Fibroblast of skin of abdomen (primary cell): ENCODE measurements at places on chromosomes 11 and 22.

DNA sequence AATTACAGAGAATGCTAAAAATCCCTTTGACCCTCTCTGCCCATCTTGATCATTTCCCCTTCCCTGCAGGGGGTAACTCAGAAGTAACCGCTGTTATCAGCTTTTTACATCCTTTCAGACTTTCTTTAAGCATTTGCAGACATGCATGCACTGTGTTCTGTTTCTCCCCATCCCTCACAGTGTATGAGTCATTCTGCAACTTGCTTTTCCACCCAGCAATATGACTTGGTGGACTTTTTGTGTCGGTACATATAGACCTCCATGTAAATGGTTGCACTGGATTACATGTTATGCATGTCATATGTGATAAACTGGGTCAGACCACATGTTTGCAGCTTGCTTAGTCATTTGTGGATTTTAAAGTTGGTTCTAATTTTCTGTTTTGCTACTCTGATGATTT is 87.7 kb upstream of the NECTIN1 start:
- DNase-seq: no peak

DNA sequence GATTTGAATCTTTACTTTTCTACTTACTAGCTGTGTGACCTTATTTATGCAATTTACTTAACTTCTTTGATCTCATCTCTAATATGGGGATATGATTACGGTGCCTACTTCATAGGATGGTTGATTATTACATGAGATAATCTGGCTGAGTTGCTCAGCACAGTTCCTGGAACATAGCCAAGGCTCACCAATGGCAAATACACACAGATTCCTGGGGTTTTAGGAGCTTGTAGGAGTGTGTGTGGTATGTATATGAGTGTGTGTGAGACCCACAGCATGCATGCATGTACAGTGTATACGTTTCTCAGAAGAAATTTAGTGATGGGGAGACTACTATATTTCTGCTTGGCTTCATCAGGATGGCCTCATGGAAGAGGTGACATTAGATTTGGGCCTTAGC is 256.9 kb downstream of the KIRREL3 start:
- DNase-seq: peak; percentile 48

DNA sequence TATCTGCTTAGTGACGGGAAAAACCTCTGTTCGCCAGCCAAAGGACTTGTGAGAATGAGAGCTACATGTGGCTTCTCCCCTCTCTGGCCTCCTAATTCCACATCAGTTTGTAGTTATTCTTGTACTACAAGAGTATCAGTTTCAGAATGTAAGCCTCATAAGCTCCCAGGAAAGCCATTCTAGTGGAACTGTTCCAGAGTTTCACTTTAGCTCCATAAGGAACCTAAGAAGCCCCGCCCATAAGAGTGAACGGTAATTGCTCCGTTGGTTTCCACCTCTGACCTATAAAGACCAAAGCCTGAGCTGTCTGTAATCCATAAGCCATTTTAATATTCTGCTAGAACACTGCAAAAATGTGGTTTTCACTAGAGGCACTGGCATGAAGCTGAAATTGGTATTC is 53.0 kb downstream of the SIK3 start:
- DNase-seq: peak; percentile 55

DNA sequence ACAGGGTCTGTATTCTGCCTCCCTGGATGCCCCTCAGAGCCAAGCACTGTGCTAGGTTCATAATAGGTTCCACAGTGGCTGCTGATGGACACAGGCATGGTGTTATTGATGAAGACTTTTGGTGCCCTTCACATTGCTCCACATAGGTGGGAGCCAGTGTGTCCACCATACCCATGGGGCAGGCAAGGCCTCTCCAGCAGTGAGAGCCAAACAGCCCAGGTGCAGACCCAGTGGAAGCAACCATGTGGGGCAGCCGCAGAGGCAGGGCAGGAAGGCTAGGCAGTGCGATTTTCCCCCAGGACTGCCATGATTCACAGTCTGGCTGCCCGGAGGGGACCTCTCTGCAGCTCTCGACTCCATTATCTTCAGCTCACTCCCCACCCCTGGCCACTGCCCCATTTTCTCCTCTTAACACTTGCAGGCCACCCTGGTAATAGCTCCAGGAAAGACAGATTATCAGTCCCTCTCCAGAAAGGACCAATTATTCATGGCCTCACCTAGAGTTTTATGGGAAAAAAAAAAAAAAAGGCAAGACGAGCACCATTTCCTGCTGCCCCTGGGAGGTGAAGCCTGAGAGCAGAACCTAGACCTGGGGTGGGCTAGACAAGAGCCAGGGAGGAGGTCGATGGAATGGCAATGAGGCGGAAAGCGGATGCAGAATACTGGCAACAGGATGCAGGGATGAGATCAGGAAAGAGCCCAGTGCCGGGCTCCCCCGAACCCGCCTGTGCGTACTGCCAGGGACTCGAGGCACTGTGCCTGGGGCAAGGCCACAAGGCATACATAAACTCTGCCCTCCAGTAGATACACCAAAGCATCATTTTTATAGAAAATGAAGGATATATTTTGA is 343.0 kb upstream of the NCAM1 start:
- no peak for DNase-seq

GRCh38 chr22:23896523-23897186 is 2.5 kb downstream of the MIF start:
- no peak for DNase-seq

DNA sequence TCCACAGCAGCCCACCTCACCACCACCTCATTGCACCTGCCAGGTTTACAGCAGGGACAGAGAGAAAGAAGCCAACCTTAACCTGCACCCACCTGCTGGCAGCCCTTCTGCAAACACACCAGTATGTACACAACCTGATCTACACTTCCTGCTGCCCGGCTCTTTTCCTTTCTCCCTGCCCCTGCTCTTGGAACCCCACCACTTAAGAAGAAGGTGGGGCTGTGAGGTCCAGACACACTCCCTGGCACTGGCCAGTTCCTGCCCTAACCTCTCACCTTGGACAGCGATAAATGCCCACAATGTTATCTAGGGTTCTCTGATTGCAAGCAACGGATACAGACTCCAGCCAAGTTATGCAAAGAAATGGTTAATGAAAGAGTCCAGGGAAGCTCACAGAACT is 10.8 kb upstream of the SLC35C1 start:
- DNase-seq: no peak

DNA sequence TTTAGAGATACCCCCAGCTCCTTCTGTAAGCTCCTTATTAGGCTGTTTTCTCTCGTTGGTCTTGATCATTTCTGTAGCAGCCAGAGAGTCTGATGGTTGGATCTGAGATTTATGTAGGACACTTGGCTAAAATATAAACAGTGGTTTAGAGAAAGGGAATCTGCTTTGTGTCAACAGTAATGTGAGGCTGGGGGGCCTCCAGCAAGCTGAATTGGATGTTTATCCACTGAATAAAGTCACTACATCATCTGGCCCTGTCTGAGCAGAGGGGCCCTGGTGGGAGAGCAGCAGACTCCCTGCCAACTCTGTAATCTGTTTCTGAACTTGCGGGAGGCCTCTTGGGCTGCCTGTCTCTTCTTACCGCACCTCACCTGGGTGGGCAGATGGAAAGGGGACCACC is 328.5 kb upstream of the PLET1 start:
- peak; percentile 39 for DNase-seq

DNA sequence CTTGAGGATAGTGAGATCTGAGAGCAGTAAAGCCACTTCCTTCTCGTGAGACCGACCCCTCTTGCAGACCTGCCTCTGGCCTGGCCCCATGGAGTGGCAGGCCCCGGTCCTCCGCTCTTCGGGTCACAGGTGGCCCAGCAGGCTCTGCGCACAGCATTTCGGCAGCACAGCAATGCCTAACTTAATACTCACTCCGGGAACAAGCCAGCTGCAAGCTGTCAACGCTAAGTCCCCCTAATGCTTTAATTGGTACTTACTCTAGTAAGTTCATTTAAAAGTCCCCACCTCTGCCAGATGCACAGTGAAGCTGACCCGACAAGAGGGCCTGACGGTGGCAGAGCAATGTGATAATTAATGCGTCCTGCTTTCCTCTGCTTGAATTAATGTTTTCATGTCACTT is 349.3 kb upstream of the B3GAT1 start:
- no peak for DNase-seq

DNA sequence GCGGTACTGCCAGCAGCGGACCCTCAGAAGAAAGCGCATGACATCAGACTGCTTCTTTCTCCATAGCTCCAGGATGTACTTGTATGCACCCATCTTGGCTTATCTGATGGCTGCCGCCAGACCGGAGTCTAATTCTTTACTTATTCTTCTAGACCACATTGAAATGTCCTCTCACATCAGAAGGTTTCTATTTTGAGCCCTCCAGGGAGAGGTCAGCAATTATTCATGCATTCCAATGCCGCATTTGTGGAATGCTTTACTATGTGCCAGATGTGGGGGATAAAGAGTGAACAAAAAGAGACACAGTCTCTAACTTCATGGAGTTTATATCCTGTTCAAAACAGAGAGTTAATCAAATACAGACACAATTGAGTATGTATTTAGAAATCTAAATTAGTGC is 230.1 kb downstream of the MIAT start:
- DNase-seq: peak; percentile 98

GRCh38 chr11:31558001-31558400 is 48.4 kb downstream of the ELP4 start:
- no peak for DNase-seq

- no peak for DNase-seq
Observed at GRCh38 chr11:128737704-128738103, 43.8 kb downstream of the FLI1 start.

GRCh38 chr11:44607319-44607962 is 42.0 kb downstream of the CD82 start:
- peak; percentile 28 for DNase-seq

DNA sequence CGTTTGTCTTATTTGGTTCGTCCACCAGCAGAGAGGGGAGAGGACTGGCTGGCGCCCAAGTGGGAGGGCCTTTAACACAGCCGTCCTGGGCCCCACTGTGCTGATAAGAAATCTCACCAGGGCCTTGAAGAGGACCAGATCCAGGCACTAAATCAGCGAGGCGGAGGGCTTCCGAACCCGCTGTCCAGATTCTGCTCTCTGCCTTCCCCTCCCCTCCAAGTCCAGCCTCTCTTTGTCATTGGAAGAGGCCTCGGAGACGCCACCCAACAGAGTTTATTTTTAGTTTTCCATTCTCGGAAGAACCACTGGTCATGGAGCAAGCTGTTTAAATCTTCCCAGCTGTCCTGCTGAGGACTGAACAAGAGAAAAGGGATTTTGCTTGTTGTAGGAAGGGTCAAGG is 9.3 kb upstream of the FXYD6 start:
- DNase-seq: peak; percentile 28

GRCh38 chr11:117417342-117417741 is 89.7 kb downstream of the CEP164 start:
- no peak for DNase-seq

DNA sequence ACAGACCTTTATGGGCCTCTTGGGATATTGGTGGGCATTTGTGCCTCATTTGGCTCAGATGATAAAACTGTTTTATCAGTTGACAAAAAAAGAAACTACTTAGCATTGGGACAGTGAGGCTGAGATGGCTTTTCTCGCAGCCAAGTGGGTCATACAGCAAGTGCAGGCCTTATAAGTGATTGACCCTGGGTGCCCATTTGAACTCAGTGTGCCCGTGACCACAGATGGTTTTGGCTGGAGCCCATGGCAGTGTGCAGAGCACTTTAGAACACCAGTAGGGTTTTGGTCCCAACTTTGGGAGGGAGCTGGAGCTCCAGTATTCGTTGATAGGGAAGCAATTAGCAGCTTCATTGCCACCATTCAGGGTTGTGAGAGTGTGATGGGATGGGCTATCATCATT is 404.5 kb upstream of the LARGE1 start:
- DNase-seq: no peak

GRCh38 chr11:45778341-45778740 is 26.6 kb upstream of the SLC35C1 start:
- DNase-seq: no peak

DNA sequence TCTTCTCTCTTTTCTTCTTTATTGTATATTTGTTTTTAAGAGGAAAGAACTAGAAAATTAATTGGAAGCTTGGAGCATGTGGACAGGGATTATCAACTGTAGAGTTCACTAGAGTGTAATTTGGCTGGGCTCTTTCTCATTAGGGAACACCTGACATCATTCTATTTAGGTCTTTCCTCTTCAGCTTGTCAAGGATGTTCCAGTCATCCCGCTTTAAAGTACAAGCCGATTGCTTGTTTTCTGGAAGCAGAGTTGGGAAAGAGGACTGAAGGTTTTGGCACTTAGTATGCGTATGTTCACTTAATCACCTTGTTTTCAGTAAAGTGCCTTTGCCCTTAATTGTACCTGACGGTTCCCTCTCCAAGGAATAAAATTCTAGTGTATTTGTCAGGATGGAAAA is 111.6 kb downstream of the WNT11 start:
- DNase-seq: no peak

DNA sequence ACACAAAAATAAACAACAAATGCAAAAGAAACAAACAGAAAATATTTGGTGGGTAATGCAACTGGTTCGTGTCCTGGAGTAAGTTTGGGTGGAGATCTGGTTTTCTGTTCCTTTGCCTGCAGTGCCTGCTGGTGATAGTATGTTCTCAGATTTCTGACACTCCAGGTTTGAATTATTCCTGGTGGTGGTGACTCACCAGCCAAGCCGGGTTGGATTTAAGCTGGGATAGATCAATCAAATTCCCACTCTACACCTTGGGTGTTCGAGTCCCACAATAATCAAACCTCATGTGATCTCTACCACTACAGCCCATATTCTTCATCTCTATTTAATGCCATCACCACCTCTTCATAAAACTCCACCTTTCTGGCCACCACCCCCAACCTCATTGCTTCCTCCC is 421.8 kb downstream of the NTM start:
- peak; percentile 57 for DNase-seq

- DNase-seq: no peak
Observed at GRCh38 chr22:46012182-46012880, 35.4 kb upstream of the WNT7B start.

DNA sequence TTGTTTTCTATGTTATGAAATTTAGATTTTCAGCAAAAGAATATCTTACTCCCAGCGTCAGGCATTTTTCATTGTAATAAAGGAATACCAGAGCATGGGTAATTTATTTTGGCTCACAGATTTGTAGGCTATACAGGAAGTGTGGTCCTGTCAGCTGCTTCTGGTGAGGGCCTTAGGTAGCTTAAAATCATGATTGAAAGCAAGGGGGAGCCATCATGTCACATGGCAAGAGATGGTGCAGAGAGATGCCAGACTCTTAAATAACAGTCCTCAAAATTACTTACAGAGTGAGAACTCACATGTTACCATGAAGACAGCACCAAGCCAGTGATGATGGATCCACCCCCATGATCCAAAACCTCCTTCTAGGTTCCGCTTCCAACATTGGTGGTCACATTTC is 825.0 kb upstream of the CHORDC1 start:
- peak; percentile 2 for DNase-seq

DNA sequence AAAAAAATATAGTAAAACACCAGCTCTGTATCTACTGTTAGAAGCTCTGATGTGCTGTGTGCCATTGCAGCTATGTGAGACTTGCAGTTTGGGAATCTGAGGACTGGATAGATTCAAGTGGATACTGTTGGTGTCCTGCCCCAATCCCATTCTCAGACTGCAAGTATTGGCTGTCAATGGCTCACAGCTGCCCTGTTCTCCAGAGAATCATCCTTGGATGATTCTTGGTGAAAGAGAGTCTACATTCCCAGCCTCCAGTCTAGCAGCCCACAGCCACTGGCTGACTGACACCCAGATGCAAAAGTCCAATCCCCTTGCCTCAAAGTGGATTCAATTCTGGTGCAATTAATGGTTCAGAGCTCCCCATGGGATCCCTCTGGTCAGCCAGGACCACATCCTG is 206.1 kb upstream of the MTNR1B start:
- no peak for DNase-seq

GRCh38 chr11:119797123-119797611 is 68.2 kb upstream of the NECTIN1 start:
- no peak for DNase-seq

GRCh38 chr11:104191124-104191523 is 27.2 kb upstream of the PDGFD start:
- DNase-seq: peak; percentile 60
